ENCODE measurements at places on chromosomes 13 and 19.

DNA sequence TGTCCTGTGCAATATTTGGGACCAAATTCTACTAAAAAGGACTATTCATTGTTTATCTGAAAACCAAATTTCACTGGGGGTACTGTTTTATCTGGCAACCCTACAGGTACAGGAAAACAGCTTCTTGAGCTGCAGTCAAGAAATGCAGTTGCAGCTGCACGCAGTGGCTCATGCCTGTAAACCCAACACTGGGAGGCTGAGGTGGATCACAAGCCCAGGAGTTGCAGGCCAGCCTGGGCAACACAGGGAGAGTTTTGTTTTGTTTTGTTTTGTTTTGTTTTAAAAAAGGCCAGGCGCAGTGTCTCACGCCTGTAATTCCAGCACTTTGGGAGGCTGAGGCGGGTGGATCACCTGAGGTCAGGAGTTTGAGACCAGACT is 11.6 kb upstream of the ZSCAN1 start:
- no peak for DNase-seq

DNA sequence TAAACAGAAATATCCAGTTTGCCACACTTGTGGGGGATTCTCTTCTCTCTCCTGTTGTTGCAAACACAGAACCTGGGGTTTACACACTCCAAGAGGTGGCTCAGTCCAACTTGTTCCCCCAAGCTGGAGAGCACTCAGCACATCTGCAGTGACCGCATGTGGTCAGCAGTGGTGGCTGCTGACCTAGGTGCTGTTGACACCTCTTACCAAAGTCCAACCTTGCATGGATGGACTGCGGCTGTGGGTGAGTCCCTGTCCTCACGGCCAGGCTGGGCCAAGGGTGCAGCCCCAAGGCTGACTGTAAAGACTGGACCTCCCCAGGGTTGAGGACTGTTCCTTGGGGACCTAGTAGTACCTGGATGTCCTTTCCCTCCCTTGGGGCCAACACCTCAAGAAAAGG is 6.1 kb downstream of the LRFN3 start:
- DNase-seq = no peak

DNA sequence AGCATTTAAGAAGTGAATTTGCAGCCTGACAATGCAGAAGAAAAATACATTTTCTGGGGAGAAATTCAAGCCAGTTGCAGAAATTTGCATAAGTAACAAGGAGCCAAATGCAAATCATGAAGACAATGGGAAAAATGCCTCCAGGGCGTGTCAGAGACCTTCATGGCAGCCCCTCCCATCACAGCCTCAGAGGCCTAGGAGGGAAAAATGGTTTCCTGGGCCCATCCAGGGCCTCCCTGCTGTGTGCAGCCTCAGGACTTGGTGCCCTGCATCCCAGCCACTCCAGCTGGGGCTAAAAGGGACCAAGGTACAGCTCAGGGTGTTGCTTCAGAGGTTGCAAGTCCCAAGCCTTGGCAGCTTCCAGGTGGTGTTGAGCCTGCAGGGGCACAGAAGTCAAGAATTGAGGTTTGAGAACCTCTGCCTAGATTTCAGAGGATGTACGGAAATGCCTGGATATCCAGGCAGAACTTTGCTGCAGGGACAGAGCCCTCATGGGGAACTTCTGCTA is 16.7 kb upstream of the ITM2B start:
- DNase-seq = no peak

- no peak for DNase-seq
Measured at GRCh38 chr19:3175781-3176714, 2.5 kb upstream of the S1PR4 start.

DNA sequence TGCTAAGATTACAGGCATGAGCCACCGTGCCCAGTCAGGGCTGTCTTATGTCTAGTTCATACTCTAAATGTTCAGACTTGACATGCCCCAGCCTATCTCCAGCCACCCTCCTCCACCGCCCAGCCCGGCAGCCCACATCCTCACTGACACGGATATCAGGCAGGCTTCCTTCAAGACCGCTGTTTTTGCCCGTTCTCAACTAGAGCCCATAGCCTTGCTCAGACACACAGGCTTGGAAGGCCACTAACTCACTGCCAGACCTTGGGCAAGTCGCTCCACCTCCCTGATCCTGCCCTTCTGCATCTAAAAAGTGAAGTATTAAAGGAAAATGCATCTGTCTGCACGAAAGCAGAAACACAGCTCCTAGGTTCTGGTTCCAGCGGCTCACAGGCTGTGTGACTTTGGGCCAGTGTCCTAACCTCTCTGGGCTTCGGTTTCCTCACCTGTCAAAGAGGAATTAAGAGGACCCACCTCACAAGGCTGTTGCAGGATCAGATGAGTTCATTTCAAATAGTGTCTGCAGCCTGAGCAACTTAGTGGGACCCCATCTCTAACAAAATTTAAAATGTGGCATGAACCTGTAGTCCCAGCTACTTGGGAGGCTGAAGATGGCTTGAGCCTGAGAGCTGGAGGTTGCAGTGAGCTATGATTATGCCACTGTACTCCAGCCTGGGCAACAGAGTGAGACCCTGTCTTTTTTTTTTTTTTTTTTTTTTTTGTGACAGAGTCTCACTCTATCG is 14.5 kb upstream of the CERS4 start:
- DNase-seq = no peak

DNA sequence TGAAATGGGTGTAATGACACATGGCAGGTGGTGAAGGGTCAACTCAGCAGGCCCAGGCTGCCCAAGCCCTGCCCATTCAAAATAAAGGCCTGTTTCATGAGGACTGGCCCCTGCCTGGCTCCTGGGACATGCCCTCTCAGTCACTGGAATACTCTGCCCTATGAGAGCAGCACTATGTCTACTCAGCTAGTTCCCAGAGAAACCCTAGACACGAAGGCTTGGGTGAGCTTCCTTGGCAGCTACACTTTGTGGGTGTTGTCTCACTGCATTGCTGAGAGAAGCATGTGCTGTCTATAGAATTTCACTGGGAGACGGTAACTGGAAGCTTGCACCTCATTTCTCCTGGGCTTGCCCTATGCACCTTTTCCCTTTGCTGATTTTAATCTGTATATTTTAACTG is 752.8 kb downstream of the LIG4 start:
- no peak for DNase-seq

DNA sequence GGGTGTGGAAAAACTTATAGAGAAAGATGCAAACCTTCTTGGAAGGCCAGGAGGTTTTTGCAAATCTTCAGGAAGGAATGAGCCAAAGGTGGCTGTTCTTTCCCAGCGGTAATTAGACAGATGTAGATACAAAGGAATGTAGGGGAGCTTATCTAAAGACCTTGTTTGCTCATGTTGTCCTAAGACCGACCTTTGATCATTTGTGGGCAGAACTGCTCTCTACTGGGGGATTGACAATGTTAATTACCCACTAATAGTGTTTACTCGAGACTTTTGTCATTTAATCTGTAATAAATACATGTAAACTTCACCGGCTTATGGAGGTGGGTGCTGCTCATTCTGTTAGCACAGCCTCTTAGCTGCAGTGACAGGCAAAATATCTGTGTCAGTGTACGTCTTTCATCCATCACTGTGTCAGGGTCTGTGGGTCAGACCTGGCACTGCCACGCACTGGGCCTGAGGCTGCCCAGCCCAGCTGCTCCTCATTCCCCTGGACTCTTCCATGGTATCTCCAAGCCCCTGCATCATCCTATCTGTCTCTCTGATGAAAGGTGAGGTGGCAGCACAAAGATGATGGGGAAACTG is 68.3 kb downstream of the ZNF431 start:
- no peak for DNase-seq

GRCh38 chr13:114142640-114143490 is 10.4 kb upstream of the RASA3 start:
- DNase-seq = no peak

GRCh38 chr19:6890938-6891337 is 3.6 kb downstream of the ADGRE1 start:
- no peak for DNase-seq
